ENCODE measurements at places on chromosomes 16 and 17.

- DNase-seq, result peak; percentile 64
Measured at GRCh38 chr17:78159575-78160158, 8.7 kb upstream of the SYNGR2 start.

- DNase-seq, result no peak
Measured at GRCh38 chr16:11972128-11972527, 4.4 kb upstream of the SNX29 start.

- DNase-seq, result peak; percentile 46
Measured at GRCh38 chr16:2223942-2224486, 623 bp downstream of the E4F1 start.

DNA sequence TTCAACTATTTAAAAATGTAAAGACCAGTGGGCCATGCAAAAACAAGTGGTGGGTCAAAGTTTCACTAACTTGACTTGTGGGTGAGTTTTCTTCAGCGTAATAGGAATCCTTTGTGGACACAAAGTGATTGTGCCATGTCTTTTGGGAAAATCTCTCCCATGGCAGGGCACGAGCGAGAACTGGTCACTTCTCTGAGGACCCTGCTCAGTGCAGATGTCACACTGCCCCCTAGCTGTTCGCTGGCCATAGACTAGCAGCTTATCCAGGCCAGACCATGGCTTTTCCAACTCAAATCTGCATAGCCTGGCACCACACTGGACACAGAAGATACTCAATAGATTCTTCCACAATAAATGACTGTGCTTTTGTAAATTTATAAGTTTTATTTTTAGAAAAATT lies 306.0 kb upstream of the CCL2 start:
- no peak for DNase-seq

GRCh38 chr17:27816946-27817345 lies 16.6 kb upstream of the NOS2 start:
- no peak for DNase-seq

- peak; percentile 54 for DNase-seq
Measured at GRCh38 chr16:26993963-26994362, 72.8 kb upstream of the C16orf82 start.

- no peak for DNase-seq
Measured at GRCh38 chr17:16446338-16446983, 31.1 kb downstream of the TRPV2 start.

GRCh38 chr16:4450931-4451519 lies 23.4 kb downstream of the NMRAL1 start:
- no peak for DNase-seq

DNA sequence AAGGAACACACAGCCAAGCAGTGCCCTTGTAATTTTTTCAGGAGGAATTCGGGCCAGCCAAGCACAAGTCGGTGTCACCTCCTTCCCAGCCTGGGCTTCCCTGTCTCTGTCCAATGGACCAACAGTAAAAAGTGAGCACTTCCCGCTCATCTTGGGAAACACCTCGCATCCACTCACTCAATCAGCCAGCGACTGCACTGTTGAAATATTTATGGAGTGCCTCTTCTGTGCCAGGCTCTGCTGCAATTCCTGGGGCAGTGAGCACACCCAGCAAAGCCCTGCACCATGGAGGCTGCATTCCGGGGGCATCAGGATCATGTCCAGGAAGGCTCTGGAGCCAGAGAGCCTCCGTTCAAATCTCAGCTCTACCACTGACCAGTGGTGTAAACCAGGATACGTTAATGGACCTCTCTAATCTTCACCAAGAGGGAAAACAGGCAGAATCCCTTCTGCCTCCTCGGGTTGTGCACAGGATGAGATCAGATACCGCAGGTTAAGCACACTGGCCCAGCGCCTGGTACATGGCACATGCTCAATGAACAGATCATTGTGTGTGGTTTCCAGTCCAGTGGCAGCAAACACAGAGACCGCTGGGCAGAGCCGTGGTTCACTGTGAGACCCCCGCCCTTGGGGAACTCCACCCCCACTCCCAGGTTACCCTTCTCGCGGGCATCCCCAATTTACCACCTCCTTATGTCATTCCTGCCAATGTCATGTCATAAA lies 194.3 kb downstream of the ZNF423 start:
- peak; percentile 62 for DNase-seq

GRCh38 chr16:81583893-81584631 lies 139.5 kb downstream of the CMIP start:
- peak; percentile 88 for DNase-seq

DNA sequence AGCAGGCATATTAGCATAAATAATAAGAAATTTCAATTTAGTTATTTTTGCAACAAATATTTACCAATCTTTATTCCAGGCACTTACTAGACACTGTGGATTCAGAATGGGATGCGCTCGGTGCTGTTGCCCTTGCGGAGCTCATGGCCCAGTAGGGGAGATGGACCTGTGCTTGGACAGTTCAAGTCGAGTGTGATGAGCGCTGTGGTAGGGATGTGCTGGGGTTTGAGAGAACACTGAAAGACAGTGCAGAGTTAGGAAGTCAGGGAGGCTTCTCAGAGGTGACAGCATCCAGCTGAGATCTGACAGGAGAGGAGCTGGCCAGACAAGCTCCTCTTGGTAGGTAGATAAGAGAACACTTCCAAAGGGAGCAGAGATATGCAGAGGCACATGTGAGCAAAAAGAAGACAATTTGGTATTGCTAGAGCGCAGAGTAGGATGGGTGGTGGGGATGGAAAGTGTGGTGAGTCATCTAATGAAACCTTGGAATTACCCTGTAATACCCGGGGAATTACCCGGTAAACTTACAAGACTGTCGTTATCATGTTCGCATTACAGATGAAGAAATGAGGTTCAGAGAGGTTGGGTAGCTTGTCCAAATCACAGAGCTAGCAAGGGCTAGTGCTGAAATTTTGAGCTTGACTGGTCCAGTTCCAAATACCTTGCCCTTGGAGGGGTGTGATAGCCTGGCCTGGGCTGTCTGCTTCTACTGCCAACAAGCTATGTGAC lies 298.1 kb upstream of the N4BP1 start:
- DNase-seq, result no peak

GRCh38 chr17:77140878-77141767 lies at the start of gene SEC14L1:
Gene SEC14L1 (plus strand): TSS chr17:77140969. CDS start chr17:77143597, 2,628 bp downstream.
- DNase-seq, result peak; percentile 41

DNA sequence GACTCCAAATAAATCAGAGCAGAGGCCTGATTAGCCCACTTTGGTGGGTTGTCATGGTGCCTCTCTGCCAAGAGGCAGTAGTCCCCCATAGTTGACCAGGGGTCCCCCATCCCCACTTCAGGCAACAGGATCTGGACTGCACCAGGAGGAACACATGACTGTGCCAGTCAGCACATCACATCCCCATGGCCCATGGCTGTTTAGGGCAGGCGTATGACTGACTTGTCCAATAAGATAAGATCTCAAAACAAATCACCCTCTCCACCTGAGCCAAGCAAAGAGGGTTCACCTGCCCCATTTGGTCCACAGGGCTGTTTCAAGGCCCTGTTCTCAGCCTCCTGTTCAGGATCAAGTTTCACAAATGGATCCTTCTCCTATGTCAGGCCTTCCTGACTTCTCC lies 93.3 kb downstream of the C16orf78 start:
- no peak for DNase-seq

GRCh38 chr17:81349397-81350319 lies 45.6 kb upstream of the BAHCC1 start:
- DNase-seq, result peak; percentile 55

GRCh38 chr17:13797863-13798262 lies 196.1 kb upstream of the HS3ST3A1 start:
- DNase-seq, result no peak

DNA sequence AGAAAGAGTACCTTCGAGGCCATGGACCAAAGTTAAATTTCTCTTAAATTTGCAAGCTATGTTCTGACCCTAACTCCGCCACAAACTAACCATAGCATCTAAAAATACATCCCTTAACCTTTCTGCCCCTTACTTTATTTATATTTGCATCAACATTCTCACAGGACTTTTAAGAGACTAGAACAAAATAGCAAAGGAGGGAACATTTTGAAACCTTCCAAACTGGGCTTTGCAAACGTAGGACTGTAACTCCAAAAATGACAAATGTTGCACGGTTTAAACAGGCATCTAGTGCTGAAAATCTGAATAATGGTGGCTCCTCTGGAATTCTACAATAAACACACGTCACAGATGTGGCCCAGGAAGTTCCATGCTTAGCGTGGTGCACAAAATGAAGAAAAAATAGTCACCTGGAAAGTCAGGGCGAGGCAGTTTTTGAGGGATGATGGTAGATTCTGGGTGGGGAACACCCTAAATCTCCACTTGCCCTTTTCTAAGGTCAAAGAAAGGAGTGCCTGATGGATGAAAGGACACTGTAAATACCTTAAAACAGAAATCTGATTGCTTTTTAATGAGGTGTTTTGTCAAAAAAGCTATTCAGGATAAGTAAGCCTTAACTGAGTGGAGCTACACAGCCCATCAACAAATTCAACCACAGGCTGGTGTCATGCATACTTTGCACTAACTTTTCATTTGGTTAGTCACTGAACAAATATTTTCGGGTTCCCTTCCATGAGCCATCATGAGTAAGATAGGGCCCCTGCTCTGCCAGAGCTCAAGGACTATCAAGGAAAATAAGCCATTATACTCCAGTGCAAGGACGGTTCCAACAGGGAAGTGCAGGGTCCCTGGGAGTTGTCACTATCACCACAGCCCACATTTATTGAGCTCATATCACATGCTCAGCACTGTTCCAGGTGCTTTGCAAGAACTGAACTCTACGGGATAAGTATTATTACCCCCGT lies 21.2 kb downstream of the ARHGAP17 start:
- DNase-seq, result peak; percentile 90

DNA sequence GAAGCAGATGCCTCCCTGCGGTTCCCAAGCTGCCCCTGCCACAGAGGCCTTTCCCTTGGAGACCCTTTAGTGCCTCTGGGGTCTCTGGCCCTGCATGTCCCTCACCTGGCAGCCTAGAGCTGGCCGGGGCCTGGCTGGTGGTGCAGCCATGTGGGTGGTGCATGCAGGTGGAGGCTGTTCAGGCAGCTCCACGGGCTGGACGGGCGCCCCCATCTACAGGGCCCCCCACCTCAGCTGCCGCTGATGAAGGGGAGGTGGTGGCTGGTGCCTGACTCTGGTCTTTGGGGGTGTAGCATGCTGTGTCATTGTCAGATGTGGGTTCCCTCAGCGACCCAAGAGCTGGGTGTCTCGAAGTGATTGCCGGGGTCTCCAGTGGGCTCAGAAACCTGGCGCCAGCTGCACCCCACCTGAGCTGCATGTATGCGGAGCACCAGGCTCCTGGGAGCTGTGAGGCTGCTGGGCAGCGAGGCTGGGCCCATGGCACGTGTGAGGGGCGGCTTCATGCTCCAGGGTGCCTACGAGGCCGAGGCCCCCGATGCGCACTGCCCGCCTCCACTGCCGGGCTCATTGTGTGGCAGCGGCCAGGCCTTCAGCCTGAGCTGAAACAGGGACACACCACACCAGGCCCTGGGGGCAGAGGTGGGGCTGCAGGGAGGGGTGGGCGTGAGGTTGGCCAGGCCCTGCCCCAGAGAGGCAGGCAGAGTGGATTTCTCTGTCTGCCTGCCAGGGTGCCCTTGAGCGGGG lies 57.0 kb downstream of the BAIAP2 start:
- no peak for DNase-seq

- DNase-seq, result no peak
Measured at GRCh38 chr17:6706499-6706898, 6.7 kb downstream of the SLC13A5 start.

- DNase-seq, result peak; percentile 57
Measured at GRCh38 chr16:83686726-83687125, 121.1 kb upstream of the HSBP1 start.

DNA sequence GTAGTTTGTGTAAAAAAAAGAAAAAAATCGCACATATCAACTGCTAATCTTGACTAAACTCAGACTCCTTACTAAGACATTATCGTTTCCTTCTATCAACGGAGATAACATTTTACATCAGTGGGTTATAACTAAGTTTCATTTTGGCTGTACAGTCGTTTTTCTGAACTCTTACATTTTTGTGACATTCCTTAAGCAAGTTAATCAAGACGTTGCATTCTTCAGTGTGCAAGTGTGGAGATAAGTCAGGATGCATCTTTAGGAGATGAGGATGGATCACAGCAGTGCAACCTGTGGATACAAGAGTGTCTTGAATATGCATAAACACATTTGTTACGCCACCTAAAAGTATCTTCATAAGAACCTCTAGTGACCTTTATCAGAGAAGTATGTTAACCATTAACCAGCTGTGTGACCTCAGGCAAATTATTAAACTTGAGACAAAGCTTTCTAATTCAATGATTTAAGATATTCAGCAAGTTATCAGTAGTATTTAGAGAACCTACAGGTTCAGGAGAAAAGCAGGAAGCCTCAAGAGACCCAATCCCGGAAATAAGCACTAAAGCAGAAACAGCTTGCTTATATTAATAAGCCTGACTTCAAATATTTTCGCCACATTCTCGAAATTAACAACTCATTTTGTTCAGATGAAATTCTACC lies 9.4 kb downstream of the CMC2 start:
- peak; percentile 12 for DNase-seq

- DNase-seq, result no peak
Measured at GRCh38 chr16:29858149-29858849, 4.7 kb downstream of the CDIPT start.

DNA sequence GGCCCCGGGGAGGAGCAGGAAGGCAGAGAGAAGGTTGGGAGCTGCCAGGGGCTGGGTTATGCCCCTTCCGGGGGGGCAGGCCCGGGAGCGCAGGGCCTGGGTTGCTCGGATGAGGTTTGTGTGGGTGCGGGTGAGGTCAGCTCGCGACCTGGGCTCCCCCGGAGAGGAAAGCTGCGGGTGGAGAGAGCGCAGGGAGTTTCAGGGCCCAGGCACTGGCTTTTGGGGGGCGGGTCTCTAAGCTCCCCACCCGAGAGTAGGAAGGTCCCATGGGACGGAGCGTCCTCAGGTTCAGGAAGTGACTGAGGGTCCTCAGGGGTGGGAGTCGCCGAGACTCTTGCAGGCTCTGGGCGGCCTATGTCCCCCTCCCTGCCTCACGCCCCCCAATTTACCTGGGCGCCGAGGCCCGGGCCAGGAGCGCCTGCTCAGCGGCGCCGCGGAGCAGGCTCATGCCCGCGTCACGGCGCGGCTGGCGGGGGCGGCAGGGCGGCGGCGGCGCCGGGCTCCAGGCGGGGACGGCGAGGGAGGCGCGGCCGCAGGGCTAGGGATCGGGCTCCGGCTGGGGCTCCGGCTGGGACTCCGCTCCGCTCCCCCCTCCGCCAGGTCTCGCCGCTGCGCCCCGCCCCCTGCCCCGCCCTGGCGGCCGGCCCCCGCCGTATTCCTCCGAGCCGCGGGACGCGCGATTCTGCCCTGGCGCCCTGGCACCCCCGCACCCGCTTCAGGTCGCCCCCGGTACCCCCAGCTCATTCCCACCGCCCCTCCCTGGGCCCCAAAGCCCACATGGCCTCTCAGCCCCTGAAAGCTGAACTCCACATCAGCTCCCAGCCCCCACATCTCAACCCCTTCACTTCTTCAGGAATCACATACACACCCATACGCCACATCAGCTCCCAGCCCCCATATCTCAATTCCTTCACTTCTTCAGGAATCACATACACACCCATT lies at the start of gene DOK4:
Gene DOK4 (minus strand): TSS at position 578 of the 942 bp plus-strand sequence. CDS start 6,986 bp downstream, outside the sequence.
- peak; percentile 69 for DNase-seq

DNA sequence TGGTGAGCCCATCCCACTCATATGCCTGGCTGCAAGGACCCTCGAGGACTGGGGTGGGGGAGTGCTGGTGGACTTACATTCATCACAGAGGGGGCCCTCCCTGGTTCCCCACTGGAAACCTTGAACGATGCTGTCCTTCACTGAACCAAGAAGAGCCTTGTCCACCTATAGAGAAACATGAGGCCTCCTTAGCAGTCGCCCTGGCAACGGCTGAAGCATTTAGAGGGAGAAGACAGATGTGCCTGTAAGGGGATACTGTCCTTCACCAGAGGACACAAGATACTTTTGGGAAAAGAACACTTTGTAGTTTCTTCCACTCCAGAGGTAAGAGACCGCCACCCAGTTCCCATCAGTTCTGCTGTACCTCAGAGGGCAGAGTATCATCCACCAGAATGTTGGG lies 6.5 kb downstream of the HIGD1B start:
- DNase-seq, result no peak
